ENCODE measurements at places on chromosomes 16 and 17. TPM values are rescaled to one million over a fixed set of nuclear protein-coding genes. Genes with fewer than 3 reads are reported as not detected.

Gene ARL5C
- not detected for total RNA-seq

Gene ZNF19
- 6.8 TPM for total RNA-seq

Gene OR2C1
- total RNA-seq, result not detected

Gene SLC16A6
- total RNA-seq, result 0.70 TPM

Gene KRTAP3-2
- total RNA-seq, result not detected

Gene EPX
- total RNA-seq, result not detected

Gene EVPLL
- total RNA-seq, result 5.7 TPM

Gene HAS3
- 2.5 TPM for total RNA-seq

Gene CPHXL2
- not detected for total RNA-seq

Gene CA5A
- 0.26 TPM for total RNA-seq

Gene ASB16
- total RNA-seq, result not detected

Gene EXOC3L1
- not detected for total RNA-seq

Gene NUDT16L1
- total RNA-seq, result 37.5 TPM

Gene KRT36
- total RNA-seq, result not detected

Gene HSD3B7
- total RNA-seq, result 44.2 TPM

- no peak overlapping the region for H3K27ac ChIP-seq
- no peaks in the 10 kb centered on the region for H3K27me3 ChIP-seq
- no peak overlapping the region for H3K4me3 ChIP-seq
- H3K36me3 ChIP-seq, result no peaks in the 10 kb centered on the region
- peaks cover 48% of the 10 kb centered on the region for H3K4me1 ChIP-seq
- DNase-seq, result no peak
Observed at GRCh38 chr17:41018541-41018940, 8.5 kb downstream of the KRTAP1-5 start.

- no peaks in the 10 kb centered on the region for H3K36me3 ChIP-seq
- DNase-seq, result no peak
- no peaks in the 10 kb centered on the region for H3K4me1 ChIP-seq
Observed at GRCh38 chr17:58312021-58312630, 16.5 kb downstream of the TSPOAP1 start.

DNA sequence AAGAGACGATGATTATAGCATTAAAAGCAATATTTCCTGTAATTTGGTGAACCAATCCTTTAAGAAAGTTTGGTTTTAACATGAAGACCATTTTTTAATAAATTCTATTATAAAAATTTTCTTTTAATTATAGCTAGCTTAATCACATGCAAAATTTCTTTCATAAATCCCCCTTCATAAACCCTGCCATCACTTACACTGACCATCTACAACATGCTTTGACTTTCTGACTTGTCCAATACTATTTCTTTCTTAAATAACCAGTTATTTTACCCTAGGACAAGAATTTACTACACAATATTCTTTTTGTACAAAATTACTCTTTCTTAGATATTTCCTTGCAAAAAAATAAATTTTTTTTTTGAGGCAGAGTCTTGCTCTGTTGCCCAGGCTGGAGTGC, 1334.8 kb downstream of the CDH11 start:
- no peaks in the 10 kb centered on the region for H3K4me1 ChIP-seq
- no peaks in the 10 kb centered on the region for H3K27me3 ChIP-seq
- DNase-seq, result no peak
- no peaks in the 10 kb centered on the region for H3K36me3 ChIP-seq
- no peak overlapping the region for H3K4me3 ChIP-seq

DNA sequence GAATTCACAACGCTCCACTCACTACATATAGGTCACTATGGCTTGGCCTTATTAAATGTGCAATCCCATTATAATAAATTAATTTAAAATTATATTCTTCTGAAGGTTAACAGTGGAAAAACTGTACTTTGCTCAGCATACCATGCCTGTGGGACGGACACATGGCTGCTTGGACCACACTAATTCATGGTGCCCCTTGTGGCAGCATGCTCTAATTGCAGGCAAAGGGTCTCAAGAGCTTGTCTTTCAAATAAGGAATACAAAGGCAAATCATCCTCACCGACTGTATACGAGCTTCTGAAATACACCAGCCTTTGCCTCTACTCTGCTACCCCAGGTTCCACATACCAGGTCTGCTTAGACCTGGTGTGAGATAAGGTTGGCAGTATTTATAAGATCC, 11.7 kb downstream of the SMPD3 start:
- no peak overlapping the region for H3K4me3 ChIP-seq
- H3K36me3 ChIP-seq, result no peaks in the 10 kb centered on the region
- 0 out of 2 replicates have a peak, but pooled peaks cover 19% of the 10 kb centered on the region for H3K27me3 ChIP-seq

- no peaks in the 10 kb centered on the region for H3K36me3 ChIP-seq
- H3K4me1 ChIP-seq, result peaks cover 10% of the 10 kb centered on the region
- no peak overlapping the region for H3K4me3 ChIP-seq
- H3K27ac ChIP-seq, result no peak overlapping the region
- DNase-seq, result no peak
- H3K27me3 ChIP-seq, result no peaks in the 10 kb centered on the region
Observed at GRCh38 chr16:68252383-68252782, 7.2 kb downstream of the PLA2G15 start.

- no peak for DNase-seq
- no peaks in the 10 kb centered on the region for H3K36me3 ChIP-seq
- no peak overlapping the region for H3K27ac ChIP-seq
- H3K4me1 ChIP-seq, result 0 out of 2 replicates have a peak, but pooled peaks cover 5% of the 10 kb centered on the region
- no peaks in the 10 kb centered on the region for H3K27me3 ChIP-seq
Observed at GRCh38 chr17:65131946-65132345, 5.2 kb upstream of the RGS9 start.

GRCh38 chr17:2058586-2059546, 4.0 kb downstream of the HIC1 start:
- no peak for DNase-seq
- no peaks in the 10 kb centered on the region for H3K36me3 ChIP-seq
- no peak overlapping the region for H3K4me3 ChIP-seq
- no peaks in the 10 kb centered on the region for H3K27me3 ChIP-seq
- H3K27ac ChIP-seq, result no peak overlapping the region
- peaks cover 7% of the 10 kb centered on the region for H3K4me1 ChIP-seq

DNA sequence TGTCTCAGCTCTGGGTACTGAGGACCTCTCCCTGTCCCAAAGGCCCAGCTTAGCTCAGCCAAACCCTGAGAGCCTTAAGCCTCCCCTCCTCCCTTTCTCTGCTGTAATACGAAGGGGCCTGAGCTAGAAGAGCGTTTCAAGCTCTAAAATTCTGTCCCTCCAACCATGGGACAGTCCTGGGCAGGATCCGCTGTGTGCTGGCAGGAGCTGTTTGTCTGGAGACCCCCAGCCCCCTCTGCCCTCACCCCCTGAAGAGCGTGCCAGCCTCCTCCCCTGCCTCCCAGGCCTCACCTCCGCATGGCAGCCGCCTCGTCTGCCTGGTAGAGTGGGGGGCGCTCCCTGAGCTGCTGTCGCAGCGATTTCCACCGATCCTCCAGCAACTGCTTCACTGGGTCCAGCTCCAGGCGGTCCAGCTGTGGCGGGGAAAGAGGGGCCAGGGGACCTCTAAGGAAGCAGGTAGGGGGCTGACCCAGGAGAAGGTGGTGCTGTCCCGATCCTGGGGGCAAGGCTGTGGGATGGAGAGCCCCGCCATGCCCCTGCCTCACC, 14.7 kb downstream of the UBALD2 start:
- H3K4me1 ChIP-seq, result peaks cover 15% of the 10 kb centered on the region
- no peaks in the 10 kb centered on the region for H3K36me3 ChIP-seq
- no peak for DNase-seq
- no peak overlapping the region for H3K4me3 ChIP-seq
- no peak overlapping the region for H3K27ac ChIP-seq

DNA sequence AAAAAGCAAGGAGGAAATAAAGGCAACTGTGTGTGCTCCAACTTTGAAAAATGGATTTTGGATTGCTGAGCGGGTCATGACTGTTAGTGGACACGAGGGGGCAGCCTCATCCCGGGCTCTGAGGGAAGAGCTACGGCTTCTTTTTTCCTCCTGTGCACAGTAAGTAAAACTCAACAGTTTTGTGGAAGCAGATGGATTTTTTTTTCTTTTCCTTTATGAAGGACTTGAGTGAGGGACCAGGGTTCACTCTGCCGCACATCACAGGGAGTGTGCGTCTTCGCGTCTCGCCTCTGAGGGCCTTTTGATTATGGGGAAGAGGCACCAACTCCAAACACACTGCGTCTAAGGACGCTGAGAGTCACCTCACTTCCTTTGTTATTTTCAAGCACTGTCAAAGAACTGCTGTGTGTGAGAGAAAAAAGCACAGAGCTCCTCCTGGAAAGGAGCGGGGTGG, 80.3 kb upstream of the GOT2 start:
- H3K36me3 ChIP-seq, result no peaks in the 10 kb centered on the region
- H3K27ac ChIP-seq, result no peak overlapping the region
- peak; percentile 20 for DNase-seq
- peaks cover 13% of the 10 kb centered on the region for H3K27me3 ChIP-seq
- no peak overlapping the region for H3K4me3 ChIP-seq
- H3K4me1 ChIP-seq, result no peaks in the 10 kb centered on the region

DNA sequence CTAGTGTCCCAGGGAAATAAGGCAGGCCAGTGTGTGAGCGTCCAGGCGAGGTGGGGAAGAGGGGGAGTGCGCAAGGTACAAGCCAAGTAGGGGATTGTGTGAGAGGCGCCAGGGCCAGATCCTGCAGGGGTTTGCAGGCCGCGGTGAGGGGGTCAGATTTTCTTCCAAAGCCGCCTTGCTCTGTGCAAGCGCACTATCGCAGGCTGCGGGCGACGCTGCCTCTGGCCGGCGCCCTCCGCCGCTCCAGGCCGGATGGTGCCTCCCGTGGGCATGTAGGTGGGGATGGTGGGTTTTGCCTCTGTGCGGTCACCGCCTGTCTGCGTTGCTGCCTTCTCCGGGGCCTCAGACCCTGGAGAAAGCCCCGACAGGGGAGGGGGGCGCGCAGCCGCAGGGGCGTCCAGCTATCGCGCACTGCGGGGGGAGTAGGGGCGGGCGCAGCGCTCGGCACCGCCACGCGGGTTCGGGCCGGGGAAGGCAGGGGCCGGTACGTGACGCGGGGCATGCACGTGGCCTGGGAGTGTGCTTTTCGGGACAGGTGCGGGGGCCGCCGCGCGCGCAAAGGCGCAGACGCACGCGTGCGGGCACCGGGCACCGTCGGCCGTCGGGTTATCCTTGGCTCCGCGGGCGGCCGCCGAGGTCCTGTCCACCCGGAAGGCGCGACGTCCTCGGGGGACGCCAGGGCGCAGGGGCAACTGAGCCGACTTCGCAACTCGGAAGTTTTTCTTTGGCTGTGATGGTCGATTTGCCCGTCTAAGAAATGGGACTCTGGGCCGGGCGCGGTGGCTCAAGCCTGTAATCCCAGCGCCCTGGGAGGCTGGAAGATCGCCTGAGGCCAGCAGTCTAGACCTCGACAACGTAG, 1.1 kb upstream of the HAPSTR1 start:
- no peak for DNase-seq
- H3K4me3 ChIP-seq, result peak overlapping the region; percentile 96
- peak overlapping the region; percentile 55 for H3K27ac ChIP-seq

GRCh38 chr17:79844869-79845600, 5.8 kb upstream of the CBX4 start:
- H3K36me3 ChIP-seq, result no peaks in the 10 kb centered on the region
- H3K4me3 ChIP-seq, result no peak overlapping the region
- peak; percentile 51 for DNase-seq

Data from PC-9 (cell line).